Stimulated activated CD8-positive, alpha-beta memory T cell treated with anti-CD3 and anti-CD28 coated beads, Interleukin-4, amount 100 ng/mL, for 4 hours (primary cell): ENCODE measurements at places on chromosomes 2 and 18.

DNA sequence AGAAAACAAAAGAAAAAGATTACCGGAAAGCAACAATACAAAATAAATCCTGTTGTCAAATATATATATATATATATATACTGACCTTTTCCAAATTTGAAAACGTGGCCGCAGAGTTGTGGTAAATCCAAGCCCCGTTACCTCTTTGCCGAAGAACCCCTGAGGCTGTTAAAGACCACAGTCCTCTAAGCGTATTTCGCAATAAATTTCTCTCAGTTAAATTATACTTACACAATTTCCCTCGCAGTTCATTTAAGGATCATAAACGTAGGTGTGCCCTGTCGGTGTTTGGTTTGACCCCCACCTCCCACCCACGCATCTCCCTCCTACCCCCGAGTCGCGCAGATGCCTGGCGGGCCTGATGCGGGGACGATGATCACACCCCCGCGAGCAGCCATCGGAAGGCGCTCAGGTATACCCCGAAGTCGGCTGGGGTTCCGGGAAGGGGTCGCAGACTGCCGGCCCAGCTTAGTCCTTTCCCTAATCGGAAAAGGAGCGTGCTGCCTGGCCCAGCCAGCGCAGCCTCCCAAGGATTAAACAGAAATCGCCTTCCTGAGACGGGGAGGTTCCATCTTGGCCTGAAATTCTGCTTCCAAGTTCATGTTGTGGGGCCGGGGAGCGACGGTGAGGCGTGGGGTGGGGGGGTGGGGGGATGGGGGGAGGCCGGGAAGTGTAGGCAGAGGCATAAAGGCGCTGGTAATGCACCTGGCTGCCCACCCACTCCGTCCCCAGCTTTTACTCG, 2.9 kb upstream of the MEIS1 start:
- DNase-seq: no peak

DNA sequence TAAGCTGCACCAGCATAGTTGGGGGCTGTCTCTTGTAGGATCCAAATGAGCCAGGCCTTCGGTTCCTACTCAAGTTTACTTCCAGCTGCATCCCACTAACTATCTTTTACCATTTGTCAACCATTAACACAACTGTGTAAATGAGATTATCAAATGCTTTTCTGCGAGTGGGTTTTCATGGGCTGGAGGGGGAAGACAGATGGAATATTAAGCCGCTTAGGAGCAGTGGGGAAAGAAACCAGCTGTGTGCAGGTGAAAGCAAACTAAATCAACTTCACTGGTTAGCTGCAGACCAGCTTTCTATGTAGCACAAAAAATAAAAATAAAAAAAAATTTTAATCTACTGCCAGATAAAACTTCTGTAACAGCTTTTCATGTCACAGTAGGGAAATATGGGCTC, 307.3 kb upstream of the FBXO11 start:
- DNase-seq: no peak

DNA sequence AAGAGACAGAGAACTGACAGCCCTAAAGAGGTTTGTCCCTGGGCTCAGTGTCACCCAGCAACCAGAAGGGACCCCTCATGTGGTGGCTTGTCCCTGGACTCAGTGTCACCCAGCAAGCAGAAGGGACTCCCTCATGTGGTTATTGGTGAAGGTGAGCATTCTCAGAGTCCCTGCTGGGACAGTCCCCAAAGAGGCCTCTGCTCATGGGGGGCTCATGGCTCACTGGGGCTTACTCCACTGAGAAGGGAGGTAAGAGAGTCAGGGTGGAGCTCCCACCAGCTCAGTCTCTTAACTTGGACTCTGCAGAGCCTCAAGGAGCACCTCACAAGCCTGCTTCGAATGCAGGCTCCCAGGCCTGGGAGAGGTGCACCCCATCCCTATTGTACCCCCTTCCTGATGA, 145.2 kb upstream of the COPS8 start:
- DNase-seq: no peak

- no peak for DNase-seq
These were observed 595 bp upstream of the HDHD2 start for GRCh38 chr18:47150824-47151366.

DNA sequence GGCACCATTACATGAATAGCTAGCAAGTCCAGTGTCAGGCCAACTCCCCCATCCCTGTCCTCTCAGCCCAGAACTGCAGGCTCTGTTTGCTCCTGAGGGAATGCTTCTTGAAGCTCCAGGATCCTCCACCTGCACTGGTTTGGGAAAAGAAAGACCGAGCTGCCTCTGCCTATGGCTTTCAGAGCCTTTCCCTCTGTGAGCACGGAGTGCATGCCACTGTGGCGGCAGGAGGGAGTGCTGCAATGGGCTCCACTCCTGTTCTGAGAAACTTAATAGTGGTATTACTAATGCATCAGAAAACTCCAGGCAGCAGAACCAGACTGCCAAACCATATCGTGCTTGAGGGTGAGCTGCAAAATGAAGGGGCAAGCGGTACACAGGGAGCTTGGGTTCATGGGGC, 271.8 kb downstream of the SRBD1 start:
- DNase-seq: no peak

GRCh38 chr2:181517685-181518301, 60.6 kb downstream of the ITGA4 start:
- DNase-seq: no peak

- no peak for DNase-seq
These were observed 68.7 kb upstream of the RBM44 start for GRCh38 chr2:237729681-237730475.

DNA sequence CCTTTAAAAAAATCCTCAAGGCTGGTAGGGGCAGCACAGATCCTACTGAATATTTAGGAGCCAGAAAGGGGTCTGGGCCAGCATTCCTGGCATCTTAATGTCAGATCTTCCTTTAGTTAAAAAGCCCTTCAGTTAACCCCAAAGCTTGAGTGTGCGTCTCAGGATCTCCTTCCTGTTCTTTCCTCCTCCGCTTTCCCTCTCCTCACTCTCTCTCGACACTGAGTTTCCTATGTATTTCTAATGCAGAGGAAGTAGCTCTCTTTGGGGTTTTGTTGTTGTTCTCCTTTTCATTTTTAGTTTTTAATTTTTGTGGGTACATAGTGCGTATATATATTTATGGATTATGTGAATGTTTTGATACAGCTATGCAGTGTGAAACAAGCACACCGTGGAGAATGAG, 109.9 kb upstream of the COPS8 start:
- DNase-seq: no peak

GRCh38 chr18:8769509-8770095, 64.2 kb downstream of the MTCL1 start:
- no peak for DNase-seq

DNA sequence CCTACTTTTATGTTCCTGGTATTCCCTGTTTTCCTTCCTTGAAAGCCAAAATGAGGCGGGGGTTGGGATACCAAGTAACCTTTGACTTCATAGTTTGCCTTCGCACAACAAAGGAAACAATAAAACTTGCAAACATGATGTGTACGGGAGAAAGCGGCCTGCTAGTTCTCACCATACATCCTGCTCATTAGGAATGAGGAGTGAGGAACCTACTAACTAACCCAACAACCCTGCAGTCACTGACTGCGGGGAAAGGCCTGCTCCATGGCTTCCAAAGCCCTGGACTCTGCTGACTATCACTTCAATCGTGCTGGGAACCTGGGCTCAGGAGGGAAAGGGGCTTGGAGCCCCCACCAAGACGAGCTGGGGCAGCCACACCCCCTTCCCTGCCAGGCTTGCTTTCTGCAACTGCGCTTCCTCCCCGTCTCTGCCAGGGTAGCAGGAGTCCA, 24.2 kb downstream of the RPL31 start:
- DNase-seq: no peak

DNA sequence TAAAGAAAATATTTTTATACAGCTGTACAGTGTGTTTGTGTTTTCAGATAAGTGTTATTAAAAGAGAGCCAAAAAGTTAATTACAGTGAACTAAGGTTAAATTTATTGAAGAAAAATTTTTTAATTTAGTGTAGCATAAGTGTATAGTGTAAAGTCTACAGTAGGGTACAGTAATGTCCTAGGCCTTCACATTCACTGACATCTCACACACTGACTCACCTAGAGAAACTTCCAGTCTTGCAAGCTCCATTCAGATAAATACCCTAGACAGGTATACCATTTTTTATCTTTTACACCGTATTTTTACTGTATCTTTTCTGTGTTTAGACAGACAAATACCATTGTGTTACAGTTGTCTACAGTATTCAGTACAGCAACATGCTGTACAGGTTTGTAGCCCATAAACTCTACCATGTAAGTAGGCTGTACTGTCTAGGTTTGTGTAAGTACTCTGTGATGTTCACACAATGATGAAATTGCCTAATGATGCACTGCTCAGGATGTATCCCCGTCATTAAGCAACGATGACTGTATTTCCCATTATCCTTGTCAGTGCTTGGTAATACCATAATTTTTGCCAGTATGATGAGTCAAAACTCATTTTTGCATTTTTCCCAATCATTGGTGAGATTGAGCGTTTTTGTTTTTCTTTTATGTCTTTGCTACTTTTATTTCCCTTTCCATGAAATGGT, 48.2 kb upstream of the B3GNT2 start:
- DNase-seq: no peak

- no peak for DNase-seq
These were observed 39.0 kb upstream of the SLC35F5 start for GRCh38 chr2:113795405-113795920.

DNA sequence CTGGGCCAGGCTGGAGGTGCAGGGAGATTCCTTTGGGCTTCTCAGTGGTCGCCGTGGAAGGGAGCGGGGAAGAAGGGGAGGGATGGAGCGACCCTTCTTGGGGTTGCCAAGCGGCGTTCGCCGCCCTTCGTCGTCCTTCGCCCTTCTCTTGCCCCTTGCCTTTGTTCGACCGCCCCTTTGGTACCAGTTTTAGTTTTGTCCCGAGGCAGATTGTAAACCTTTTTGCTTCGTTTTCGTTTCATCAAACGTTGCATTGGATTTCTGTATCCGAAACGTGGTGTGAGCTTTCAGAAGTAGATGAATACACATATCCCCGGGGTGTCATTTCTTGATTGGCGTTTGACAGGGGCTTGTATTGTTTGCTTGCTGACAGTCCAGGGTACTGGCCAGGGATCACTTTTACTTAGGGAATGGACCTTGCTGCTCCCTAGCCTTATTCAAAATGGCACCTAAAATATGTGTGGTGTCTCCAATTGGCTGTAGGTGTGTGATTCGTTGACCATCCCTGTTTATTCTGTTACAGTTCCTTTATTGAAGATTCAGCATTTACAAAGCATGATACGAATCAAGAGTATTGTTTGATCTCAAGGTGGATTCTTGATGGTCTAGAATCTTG, 788 bp downstream of the USP14 start:
- no peak for DNase-seq

DNA sequence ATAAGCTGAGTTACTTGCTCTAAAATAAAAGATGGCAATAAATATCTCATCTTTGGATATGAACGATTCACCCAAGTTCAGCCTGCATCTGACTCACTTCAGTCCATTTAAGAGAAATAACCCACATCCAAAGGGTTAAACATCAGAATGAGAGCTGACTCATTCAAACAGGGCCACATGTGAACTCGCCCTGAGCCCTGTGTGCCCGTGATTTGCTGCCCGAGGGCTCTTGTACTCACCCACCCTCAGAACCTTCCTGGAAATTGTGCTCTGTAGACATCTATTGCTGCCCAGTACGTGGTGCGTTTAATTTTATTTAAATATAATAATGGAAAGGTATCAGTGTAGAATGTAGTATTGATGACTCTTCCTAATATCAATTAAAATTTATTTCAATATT, 66.9 kb upstream of the RBM44 start:
- no peak for DNase-seq

DNA sequence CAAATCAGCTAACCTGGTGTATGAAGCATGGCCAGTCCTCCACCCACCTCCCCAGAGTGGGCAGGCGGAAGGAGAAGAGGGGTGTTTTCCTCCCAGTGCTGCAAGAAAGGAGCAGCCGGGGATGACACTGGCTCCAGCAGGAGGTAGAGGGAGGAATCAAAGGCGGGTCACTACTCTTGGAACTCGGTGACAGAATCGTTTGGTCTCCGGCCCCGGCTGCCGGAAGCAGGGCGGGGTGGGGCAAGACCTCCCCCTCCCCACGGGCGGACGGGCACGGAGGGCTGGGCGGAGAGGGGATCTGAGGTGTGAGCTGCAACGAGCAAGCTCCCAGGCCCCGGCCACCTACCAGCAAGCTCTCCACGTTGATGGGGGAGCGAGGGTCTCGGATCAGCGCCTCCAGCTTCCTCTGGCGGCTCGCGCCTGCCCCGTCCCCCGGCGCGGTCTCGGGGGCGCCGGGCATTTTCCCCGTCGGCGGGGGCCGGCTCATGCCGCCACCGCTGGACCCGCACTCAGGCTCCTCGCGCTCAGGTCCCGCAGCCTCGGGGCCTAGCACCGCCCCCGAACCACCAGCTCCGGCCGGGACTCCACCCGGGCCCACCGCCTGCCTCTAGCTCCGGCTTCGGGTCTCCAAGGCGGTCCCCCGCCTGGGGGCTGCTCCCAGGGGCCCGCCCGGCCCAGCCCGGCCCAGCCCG, 640 bp downstream of the ROCK2 start:
- no peak for DNase-seq

- DNase-seq: no peak
These were observed 42.4 kb downstream of the MEIS1 start for GRCh38 chr2:66477135-66477842.

GRCh38 chr2:69138793-69139459, 125.9 kb downstream of the ANTXR1 start:
- DNase-seq: no peak

DNA sequence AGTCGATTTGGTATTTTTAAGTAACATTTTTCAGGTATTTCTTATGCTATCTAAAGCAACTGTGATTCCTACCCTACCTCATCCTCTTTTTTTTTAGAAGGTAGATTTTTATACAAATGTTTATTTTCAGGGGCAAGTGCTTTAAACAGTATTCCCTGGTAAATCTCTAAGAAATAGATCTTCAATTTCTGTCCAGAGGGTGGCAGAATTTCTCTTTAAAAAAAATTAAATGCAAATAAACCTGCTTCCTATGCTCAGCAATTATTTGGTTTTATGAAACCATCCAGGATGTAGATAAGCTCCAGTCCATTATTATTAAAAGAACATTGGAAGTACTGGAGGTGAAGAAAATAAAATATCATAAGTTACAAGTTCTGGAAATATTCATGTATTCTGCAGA, 191.9 kb downstream of the MYO3B start:
- no peak for DNase-seq

GRCh38 chr2:23384551-23385343, at the start of gene KLHL29:
TSS of gene KLHL29 (plus strand) at chr2:23385179. CDS start at chr2:23562197, 177,018 bp downstream.
- peak; percentile 29 for DNase-seq

GRCh38 chr2:237555560-237555959, 10.8 kb upstream of the PRLH start:
- no peak for DNase-seq

- no peak for DNase-seq
These were observed 165.9 kb downstream of the ZFP36L2 start for GRCh38 chr2:43060390-43061016.

DNA sequence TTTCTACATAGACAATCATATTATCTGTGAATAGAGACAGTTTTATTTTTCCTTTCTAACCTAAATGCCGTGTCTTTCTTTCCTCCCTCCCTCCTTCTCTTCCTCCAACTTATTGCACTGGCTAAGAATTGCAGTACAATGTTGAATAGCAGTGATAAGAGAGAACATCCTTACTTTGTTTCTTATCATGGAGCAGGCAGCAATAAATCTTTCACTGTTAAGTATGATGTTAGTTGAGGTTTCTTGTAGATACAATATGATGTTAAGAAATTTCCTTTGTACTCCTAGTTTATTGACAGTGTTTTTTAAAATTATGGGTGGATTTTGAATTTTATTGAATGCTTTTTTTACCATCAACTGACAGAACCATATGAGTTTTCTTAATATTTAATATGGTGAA, 6.0 kb downstream of the LYPD6B start:
- no peak for DNase-seq

- no peak for DNase-seq
These were observed 830 bp downstream of the CYB5A start for GRCh38 chr18:74290794-74291471.
